ENCODE measurements at places on chromosomes 4 and X. TPM values are rescaled to one million over a fixed set of nuclear protein-coding genes. Genes with fewer than 3 reads are reported as not detected.

The ENPEP gene
- not detected for total RNA-seq

The ARMCX4 gene
- total RNA-seq, result 2.0 TPM

The ODAPH gene
- not detected for total RNA-seq

The RADX gene
- total RNA-seq, result 10.3 TPM

The MAGEB2 gene
- total RNA-seq, result not detected

The ZDHHC15 gene
- total RNA-seq, result under 0.01 TPM

The TAF7L gene
- total RNA-seq, result 1.1 TPM

The SPARCL1 gene
- total RNA-seq, result 0.31 TPM

The ITM2A gene
- total RNA-seq, result 111 TPM

The EXOC1L gene
- total RNA-seq, result not detected

The MXRA5 gene
- total RNA-seq, result under 0.01 TPM

The PDGFC gene
- 0.93 TPM for total RNA-seq

The SPOCK3 gene
- not detected for total RNA-seq

The ELOVL6 gene
- 15.8 TPM for total RNA-seq

The CASK gene
- 27.0 TPM for total RNA-seq

The ARHGAP4 gene
- total RNA-seq, result 2.9 TPM

The HTN3 gene
- total RNA-seq, result not detected

The BTC gene
- total RNA-seq, result under 0.01 TPM

The CDS1 gene
- total RNA-seq, result under 0.01 TPM

The ETDC gene
- not detected for total RNA-seq

The MGAT4D gene
- total RNA-seq, result not detected

The LEF1 gene
- total RNA-seq, result 163 TPM

The GPRASP1 gene
- total RNA-seq, result 1.3 TPM

The CCSER1 gene
- total RNA-seq, result 1.0 TPM

The SPIN2A gene
- total RNA-seq, result 0.34 TPM

The SORCS2 gene
- total RNA-seq, result 0.69 TPM

The PRAF2 gene
- 7.9 TPM for total RNA-seq

The CXCL13 gene
- total RNA-seq, result not detected

The RHOXF2B gene
- not detected for total RNA-seq

The CYLC1 gene
- total RNA-seq, result not detected

The SMIM31 gene
- not detected for total RNA-seq

The ODAM gene
- not detected for total RNA-seq

The NRK gene
- under 0.01 TPM for total RNA-seq

The SCLT1 gene
- total RNA-seq, result 28.8 TPM

The NUDT11 gene
- total RNA-seq, result 3.7 TPM

The MAGEA9B gene
- not detected for total RNA-seq

The MAGED4 gene
- 1.4 TPM for total RNA-seq

The FAM184B gene
- 0.67 TPM for total RNA-seq

The TEX11 gene
- not detected for total RNA-seq

Measured in melanocyte of skin (primary cell).